Hematopoietic multipotent progenitor cell treated with erythropoietin and hydrocortisone succinate and interleukin-3 and kit ligand, for 15 days (in vitro differentiated cells): ENCODE measurements at places on chromosomes 12 and 14.

DNA sequence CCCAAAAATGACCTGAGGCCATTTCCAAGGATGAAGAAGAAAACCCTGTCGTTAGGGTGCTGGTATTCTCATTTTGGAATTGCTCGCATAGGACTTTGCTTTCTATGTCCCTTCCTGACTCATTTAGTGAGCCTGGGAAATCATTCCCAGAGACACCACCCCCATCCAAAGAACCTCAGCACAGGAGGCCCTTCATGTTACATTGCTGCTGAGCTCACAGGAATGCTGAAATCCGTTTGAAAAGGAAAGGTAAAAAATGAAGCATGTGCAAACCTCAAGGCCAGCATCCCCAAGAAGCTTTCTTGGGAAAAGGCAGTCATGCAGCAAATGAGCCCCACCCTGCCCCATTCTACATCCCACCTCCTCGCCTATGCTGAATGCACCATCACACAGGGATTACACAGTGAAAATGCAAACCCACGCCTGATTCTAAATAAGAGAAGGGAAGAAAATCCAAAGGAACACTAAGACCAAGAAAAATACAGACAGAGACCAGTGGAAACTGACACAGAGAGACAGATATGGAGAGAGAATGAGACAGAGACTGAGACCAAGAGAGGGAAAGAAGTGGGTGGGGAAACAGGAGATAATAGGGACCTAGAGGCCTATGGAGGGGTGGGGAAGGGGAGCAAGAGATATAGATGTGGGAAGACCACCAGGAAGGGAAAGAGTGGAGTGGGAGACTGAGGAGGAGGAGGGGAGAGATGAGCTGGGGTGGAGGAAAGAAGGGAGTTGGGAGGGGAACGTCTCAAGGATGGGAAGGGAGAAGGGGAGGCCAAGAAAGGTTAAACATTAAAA is 33.5 kb downstream of the NIN start:
- no peak for DNase-seq

DNA sequence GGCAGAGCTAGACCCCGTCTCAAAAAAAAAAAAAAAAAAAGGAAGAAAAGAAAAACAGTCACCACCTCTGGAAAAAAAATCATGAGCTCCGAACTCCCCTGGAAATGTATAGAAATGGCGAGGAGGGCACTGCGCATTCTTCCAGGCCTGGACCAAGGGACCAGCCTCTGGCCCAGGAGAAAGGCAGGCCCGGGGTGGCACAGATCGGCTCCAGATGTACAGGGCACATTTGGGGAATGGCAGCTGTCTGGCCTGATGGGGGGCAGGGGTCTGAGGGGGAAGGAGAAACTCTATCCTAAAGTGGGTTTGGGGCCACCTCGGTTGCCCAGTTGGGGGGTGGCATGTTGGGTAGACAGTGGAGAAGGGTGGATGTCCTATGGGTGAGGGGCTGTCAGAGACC is 46.0 kb upstream of the EML1 start:
- no peak for DNase-seq

- no peak for DNase-seq
Observed at GRCh38 chr12:124509676-124510300, 57.6 kb downstream of the NCOR2 start.

GRCh38 chr14:62206456-62206855 is 444.2 kb downstream of the SNAPC1 start:
- DNase-seq = no peak

- no peak for DNase-seq
Observed at GRCh38 chr14:86027144-86027543, 497.2 kb downstream of the FLRT2 start.

DNA sequence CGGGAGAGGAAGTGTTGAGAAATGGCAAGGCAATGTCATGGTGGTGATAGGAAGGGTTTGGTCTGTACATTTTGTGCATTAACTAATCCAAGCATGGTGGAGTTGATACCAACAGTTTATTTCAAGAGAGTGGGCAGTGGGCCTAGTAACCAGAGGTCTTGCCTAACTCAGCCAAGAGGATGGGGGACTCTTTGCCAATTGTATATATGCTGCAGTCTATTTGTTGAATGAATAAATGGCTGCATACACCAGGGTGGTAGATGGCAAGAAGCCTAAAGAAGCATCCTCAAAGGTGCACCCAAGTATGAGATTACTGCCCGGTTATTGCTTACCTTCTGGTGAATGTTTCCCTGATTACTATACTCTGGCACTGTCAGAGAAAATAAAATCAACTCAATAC is 295.9 kb downstream of the ITPR2 start:
- DNase-seq = no peak
